ENCODE measurements at places on chromosomes 13 and 19.

DNA sequence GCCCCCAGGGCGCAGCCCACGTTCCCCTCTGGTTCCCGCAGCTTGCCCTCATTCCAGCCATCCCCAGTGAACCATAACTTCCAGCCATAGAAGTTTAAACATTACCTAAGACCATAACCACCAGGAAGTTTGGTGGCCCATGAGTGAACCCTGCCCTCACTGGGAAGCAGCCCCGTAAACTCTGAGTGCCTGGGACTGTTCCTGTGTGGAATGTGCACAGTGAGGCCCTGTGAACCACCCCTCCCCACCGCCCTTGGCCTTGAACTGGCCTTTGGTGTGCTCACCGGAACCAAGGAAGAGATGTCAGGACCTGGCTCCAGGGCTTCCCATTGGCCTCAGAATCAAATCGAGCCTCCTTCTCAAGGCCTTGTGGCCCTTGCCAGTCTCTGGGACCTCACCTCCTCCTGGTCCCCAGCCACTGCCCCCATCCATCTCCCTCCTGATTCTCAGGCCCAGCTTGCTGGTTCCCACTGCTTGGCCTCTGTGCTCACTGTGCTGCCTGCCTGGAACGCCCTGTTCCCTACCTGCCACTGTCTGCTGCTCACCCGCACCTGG is 46.5 kb downstream of the DNM2 start:
- no peak for DNase-seq

- no peak for DNase-seq
Observed at GRCh38 chr13:39273953-39274738, 235.9 kb downstream of the NHLRC3 start.

- DNase-seq = no peak
Observed at GRCh38 chr19:47445527-47445926, 26.2 kb downstream of the SLC8A2 start.

DNA sequence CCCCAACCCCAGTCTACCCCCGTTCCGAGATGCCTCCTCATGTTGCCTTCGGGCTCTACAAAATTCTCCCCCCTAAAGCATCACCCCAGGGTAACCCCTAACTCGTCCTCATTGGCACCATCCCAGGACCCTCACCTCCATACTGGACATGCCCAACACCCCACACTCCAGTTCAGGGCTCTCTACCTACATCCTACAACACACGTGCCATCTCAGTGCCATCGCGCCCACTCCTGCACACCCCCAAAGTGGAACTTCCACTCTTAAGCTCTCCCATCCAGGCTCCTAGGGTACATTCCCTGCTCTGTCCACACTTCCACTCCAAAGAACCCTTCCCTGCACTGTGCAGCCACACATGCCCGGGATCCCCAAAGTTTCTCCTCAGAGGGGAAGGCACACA is 827 bp upstream of the FKRP start:
- DNase-seq = no peak

- DNase-seq = peak; percentile 55
Observed at GRCh38 chr13:50378509-50379044, 363.3 kb downstream of the KCNRG start.

DNA sequence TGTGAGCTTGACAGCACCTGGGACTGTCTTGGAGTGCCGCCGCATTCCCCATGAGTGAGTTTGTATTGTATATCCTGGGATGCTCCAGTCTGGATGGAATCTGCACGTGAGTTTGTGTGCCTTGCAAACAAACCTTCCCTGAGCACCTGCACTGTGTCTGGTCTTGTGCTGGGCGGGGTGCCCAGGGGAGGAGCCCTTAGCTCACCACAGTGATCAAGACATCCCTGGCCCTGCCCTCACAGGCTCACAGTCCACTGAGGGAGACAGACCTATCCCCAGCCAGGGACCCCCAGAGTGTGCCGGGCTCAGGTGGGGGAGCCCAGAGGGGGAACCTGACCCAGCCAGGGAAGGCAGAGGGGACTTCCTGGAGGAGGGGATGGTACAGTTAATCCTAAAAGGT is 1.7 kb upstream of the BCAM start:
- DNase-seq = no peak

DNA sequence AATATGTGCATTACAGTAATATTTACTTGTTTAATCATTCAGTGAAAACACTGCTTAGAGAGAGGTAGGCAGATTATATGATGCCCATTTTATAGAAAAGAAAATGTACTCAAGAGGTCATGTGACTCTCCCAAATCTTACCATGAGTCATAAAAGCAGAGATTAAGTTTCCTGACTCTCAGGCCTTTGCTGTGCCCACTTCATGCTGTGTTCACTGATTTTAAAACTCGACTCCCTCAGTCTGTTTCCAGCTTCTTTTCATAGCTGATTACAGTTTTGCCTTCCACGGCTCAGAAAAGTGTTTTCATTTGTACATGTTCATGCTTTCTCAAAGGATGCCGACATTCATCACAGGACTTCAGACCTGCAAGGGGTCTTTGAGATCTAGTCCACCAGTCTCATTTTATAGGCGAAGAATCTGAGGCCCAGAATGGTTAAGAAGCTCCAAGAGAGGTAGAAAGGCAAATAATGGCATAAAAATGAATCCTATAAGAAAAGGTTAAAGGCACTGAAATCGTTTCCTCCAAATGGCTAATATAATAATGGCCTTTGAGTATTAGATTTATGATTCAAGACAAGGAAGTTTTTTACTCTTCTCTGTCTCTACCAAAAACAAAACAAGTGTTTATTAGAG is 9.0 kb upstream of the IPO5 start:
- no peak for DNase-seq

- DNase-seq = no peak
Observed at GRCh38 chr13:48876289-48876688, 99.4 kb upstream of the FNDC3A start.

GRCh38 chr13:113152984-113153809 is 5.3 kb upstream of the PROZ start:
- DNase-seq = no peak

- DNase-seq = no peak
Observed at GRCh38 chr19:13002166-13002898, 7.1 kb downstream of the NFIX start.

- DNase-seq = no peak
Observed at GRCh38 chr19:35904311-35905068, 2.2 kb downstream of the HCST start.

- no peak for DNase-seq
Observed at GRCh38 chr13:76668141-76668540, 218.1 kb downstream of the KCTD12 start.

DNA sequence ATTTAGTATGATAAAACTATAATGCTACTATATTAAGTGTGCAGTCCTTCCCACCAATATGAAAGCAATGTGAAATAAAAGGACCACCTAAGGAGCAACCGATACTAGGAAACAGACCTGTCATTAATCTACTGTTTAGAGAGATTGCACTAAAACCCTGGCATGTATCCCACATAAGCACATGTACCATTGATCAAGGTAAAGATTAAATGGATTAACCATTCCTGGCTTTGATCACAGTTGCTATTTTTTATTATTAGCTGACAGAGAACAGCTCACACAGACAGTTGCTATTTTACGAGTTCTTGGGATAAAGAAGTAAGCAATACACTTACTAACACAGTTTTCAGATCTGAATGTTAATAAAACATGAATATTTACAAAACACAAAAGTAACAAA is 57.7 kb upstream of the ZDHHC20 start:
- no peak for DNase-seq

DNA sequence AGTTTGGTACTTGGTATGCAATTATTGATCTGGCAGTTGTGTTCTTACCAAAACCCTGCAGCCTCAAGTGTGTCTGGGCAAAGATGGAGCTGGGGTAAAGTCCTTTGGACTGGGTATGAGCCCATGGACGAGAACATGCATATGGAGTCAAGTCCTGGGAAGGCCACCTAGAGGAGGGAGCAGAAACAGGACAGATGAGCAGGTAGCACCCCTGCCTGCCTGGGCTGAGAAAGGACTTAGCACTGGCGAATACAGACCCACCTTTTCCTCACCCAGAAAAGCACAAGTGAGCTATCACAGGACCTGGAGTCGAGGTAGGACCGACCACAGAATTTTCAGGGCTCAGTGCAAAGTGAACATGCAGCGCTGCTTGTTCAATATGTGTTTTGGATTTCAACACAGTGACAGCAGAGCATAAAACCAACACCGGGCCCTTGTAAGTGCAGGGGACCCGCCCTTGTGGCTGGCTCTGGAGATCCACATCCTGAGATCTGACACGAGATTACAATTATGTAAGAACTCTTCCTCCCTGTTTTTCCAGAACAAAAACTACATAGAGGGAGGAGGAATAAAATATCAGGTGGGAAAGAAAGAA is 25.9 kb downstream of the IGFL2 start:
- no peak for DNase-seq

GRCh38 chr13:40170982-40171381 is 495.5 kb downstream of the FOXO1 start:
- no peak for DNase-seq

- no peak for DNase-seq
Observed at GRCh38 chr19:37946132-37946531, 39.1 kb downstream of the SIPA1L3 start.

DNA sequence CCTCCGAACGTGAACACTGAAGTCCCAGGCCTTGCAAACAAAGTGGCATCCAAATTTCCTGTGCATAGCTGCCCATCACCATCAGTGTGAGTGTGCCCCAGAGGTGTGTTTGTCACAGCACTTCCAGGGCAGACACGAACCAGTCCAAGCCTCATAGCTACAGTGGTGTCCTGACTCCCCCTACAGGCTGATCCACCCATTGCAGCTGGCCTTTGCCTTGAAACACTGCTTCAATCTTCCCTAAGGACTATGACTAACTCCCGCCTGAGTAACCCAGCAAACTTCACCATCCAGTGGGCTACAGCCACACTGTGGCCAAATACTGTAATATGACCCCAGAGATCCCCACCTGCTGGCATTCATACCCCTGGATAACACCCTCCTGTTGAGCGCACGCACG is 3.9 kb downstream of the ZNF266 start:
- DNase-seq = no peak

DNA sequence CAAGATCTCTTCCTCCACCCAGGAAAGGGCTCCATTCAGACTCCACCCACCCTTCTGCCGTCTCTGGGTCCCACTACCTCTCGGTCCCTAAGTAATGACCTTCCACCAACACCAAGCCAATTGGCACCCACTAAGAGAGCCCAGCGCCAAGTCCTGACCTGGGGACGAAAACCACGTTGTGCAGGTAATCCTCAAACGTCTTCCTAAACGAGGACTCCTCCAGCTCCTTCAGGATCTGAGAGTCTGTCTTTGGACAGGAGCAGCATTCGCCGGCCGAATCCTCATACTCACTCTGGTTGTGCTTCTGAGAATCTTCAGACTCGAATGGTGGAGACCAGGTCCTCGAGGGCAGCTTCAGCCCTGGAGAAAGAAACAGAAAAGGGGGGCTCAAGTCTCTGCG is 83.1 kb downstream of the ZNF557 start:
- DNase-seq = no peak

- peak; percentile 42 for DNase-seq
Observed at GRCh38 chr19:46542428-46543230, 47.0 kb upstream of the PNMA8B start.

DNA sequence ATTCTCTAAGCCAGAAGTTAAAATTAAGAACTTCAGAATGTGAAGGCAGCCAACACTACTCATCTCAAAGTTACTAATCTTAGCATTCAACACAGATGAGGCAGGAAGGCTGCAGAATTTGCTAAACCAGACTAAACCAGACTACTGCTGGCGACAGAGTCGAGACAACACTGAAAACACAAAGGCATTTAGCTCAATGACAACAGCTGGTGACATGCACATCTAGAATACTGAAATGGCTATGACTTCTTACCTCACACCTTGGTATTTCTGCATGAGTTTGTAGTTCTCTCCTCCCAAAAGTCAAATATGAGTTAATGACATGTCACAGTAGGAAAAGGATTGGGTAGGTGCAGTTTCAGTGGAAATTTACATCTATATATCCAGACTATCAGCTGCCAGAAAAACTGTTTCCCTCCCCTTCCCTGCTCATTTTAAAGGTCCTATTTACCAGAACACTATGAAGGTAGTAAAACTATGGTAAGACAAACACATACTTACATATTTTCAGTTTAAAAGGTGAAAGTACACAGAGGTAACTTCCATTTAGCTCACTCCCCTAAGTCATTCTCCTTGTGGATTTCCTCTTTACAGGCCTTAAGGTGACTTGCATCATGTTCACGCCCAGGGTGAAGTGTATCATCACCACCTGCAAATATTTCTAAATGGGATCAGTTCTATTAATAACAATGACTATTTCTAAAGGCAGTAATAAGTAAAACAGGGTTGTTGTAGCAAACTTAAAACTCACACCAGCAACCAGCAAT is 21.4 kb downstream of the FOXO1 start:
- DNase-seq = no peak

GRCh38 chr13:93217721-93218261 is 8.8 kb upstream of the GPC6 start:
- DNase-seq = no peak

- no peak for DNase-seq
Observed at GRCh38 chr19:31107096-31107495, 242.1 kb downstream of the TSHZ3 start.

GRCh38 chr19:4139614-4140236 is 13.7 kb upstream of the CREB3L3 start:
- DNase-seq = peak; percentile 59

GRCh38 chr19:10133596-10133995 is 13.9 kb upstream of the EIF3G start:
- no peak for DNase-seq

DNA sequence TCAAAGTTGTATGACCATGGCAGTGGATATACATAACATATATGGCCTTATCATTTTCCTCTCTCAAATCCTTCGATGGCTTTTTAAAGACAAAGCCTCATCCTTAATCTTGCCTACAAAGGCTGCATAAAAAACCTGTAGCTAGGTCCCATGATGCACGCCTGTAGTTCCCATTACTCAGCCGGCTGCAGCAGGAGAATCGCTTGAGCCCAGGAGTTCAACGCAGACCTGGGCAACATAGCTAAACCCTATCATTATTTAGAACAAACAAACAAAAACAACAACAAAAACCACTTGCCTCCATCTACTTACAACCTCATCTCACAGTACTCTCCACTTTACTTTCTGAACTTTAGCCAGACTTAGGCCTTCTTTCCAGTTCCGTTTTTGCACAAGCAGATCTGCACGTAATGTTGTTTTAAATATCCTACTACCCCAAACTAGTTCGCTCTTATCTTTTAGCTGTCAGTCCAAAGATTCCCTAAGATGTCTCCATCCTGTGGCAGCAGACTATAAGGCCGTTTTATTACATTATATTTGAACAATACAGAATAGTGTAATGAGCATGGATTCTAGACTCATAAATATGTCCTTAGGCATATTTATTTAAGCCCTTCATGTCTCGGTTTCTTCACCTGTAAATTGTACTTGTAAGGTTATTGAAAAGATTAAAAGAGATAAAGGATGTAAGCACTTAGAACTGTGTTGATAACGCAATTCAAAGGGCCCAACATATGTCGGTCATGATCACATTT is 969 bp upstream of the POMP start:
- no peak for DNase-seq

- DNase-seq = peak; percentile 41
Observed at GRCh38 chr19:40284501-40285352, at the start of gene AKT2. TSS of gene AKT2 (minus strand) at chr19:40285345. CDS start at chr19:40265267, 20,078 bp downstream.

Measured in thymus (tissue), 14 donors.